Right hindlimb (tissue), 1 donor: ENCODE measurements at places on chromosomes 3 and 15.
A peak's percentile ranks its signal among the peaks of the same experiment; 100 is the strongest.

GRCh38 chr3:53668872-53669271 is 174.5 kb downstream of the CACNA1D start:
- DNase-seq, result no peak

DNA sequence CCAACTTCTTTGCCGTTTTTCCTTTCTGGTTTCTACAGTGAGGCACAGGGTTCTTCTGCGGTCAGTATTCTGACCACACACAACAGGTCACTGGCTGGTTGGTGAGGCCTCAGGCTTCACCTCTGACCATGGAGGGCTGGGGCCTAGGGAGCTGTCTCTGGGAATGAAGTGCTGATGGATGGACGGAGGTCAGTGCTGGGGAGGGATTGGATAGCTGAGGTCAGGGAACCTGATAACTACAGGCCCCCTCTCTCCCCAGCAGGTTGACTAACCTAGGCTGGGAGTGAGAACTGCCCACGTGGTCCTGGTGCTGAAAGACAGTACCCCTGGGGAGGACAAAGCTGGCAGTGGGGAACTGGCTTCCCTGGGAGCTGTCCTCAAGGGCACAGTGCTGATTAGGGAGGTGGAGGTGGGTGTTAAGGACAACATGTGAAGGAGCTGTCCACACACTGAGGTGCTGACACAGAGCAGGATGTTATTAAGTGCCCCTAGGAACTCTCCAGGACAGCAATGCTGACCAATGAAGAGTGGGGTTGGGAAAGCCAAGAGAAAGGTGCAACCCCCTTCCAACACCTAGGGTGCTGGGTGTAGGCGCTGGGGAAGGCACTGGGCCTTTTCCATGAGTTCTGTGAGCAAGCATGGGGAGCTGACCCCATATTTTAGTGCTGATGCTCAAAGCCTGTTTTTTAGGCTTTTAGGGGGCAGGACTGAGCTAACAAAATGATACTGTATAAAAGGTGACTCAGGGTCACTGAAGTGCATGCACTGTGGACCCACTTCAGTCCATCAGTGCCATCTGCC is 45.2 kb downstream of the ATP2B2 start:
- DNase-seq, result peak; percentile 73

- no peak for DNase-seq
Observed at GRCh38 chr15:97747342-97747741, 213.2 kb upstream of the ARRDC4 start.

GRCh38 chr3:175911937-175912336 is 1052.8 kb downstream of the NAALADL2 start:
- no peak for DNase-seq

DNA sequence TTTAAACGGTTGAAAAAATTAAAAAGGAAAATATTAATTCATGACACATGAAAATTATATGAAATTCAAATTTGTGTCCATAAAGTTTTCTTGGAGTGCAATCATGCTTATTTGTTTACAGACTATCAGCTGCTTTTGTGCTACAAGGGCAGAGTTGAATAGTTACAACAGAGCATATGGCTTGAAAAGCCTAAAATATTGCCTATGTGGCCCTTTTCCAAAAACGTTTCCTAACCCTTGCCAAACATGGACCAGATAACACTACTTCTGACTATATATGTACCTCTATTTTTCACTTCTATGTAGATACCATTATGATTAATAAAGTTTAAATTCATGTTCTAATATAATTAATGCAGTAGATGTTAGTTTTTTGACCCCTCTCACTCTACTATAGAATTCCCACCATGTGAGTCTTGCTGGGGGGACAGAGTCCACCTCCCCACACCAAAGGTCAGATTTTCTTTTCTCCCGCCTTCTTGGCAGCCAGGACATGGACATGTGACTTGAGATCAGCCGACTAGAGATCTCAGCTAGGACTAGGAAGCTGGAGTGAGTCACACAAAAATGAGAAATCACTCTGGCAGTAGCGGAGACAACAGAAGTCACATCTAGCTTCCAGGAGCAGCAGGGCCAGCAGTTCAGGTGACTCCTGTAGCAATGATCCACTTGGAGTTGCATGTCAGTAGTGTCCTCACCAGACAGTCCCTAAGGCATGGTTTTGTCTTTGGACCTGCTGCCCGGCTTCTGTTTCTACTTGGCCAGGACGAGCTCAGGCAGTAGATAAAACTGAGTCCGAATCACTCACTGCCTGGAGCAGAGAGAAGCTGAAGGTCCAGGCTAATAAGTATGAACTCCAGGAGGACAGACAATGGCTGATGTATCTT is 22.4 kb downstream of the CIAO2A start:
- no peak for DNase-seq

- DNase-seq, result peak; percentile 37
Observed at GRCh38 chr3:127233371-127233770, 40.4 kb downstream of the PRR23E start.

GRCh38 chr3:125057186-125057850 is 1.5 kb upstream of the HEG1 start:
- DNase-seq, result no peak

GRCh38 chr3:38343797-38344594 is 2.6 kb upstream of the XYLB start:
- DNase-seq, result no peak

DNA sequence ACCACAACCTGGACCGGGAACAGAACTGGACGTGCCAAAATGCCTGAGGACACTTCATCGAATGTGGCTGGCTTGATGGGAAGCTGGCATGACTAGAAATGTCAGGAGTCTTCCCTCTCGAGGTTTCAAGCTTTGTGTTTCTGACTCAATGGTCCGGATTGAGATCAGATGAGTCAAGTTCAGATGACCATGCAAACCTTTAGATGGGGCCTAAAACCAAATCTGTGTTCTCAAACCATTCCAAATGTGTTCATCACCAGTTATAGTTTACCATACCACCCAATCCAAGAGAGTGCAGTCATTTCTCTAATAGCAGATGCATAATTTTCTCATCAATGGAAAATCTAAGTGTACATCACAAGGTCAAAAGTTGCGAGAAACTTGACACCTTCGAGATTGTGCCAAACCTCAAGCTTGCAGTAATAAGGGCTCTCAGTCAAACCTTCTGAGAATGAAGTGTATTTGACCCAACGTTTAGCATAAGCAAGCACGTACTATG is 369.1 kb downstream of the RORA start:
- DNase-seq, result no peak

DNA sequence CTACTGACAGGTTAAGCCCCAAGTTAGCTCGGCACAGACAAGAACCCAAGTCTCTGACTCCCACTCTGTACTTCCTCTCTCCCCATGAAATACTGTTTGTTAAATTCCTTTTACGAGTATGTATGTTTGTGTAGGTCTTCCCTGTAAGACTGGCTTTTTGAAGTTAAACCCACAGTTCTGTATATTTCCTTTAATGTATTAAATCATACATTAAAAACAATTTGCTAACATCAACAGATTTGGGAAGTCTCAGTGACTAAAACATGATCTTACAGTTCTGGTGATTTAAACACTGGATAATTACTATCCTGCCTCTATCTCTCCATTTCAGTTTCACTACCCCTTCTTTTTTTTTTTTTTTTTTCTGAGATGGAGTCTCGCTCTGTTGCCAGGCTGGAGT is 4.4 kb downstream of the CMTM6 start:
- DNase-seq, result no peak

DNA sequence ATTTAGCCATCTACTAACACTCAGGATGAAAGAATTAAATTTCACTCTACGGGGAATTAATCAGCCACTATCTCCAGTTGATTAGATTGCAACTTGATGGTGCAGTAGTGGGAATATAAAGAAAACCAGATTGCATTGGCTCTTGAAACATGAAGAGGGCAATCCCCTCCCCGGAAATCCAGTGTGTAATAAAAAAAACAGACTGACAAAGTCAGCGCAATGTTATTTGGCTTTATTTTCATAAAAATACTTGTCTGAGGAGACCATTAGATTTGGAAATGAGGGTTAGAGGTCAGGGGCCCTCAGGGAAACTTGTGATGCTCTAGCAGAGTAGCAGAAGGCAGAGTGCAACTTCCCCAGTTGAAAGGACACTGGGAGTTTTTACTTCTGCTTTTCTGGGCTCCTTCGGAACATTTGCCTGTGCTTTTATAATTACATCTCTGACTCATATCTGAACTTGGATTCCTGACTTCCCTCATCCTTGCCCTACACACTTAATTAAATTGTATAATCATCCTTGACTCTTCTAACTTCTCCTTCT is 326.8 kb downstream of the TUSC7 start:
- peak; percentile 26 for DNase-seq

GRCh38 chr15:99076555-99077308 is 28.1 kb upstream of the SYNM start:
- peak; percentile 77 for DNase-seq

DNA sequence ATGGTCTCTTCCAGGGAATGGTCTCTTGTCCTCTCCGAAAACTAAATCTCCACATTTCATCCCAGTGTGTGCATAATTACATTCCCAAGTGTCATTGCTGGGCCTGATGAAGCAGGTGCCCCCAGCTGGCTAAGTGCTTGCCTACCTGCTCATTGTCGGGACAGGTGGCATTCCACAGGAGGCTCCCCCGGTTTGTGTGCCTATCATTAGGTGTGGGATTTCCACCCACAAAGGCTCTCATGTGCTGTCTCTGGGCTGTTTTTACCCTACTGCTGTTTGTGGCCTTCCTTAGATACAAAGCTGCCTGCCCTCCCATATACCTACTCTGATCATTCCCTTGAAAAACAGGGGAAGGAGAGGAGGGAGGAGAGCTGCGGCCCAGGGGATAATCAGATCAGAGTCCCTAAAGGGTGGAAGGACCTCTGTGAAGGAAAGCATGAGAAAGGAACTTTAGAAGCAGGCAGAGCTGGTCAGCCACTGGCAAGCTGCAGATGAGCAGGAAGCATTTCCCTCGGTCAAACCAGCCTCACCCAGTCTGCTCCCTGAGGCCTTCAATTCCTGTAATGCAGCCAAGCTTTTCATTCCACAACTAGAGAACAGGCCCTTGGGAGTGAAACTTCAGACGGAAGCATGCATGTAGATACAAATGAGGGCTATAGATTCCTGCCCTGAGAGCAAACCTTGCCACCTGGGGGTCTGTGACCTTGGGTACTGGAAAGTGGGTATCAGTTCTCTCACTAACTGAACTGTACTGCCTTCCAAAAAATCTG is 60.7 kb upstream of the HEG1 start:
- no peak for DNase-seq

DNA sequence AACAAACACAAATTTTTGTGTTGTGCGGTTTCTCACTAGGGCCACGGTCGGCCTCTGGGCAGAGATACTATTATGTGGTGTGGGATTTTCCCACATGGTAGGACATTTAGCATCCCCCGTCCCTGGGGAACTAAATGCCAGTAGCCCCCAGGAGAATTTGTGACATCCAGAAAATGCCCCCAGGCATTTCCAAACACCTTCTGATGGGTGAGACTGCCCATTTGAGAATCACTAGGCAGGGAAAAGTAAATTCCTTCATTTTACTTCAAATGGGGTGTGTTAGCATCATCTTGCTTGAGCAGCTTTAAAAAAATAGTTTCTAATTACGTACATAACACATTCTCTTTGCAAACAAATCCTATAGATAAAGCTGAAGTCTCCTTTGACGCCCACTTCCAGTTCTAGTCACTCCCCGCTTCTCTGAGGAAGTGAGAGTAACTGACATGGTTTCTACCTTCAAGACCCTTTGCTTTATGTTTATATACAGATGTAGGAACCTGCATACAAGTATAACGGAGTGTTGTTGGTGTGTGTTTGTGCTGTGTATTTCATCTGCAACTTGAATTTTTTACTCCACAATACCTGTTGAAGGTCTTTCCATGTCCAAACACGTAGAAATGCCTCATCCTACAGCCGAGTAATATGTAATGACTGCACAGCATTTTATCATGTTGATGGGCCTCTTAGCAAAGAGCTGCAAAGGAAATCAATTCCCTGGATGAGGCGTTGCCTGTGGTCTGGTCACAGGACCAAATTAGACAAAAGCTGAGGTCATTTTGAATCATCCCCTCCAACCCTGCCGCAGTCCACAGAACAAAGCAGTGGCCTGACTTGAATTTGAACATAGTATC is 31.4 kb upstream of the ZBTB38 start:
- DNase-seq, result no peak

- no peak for DNase-seq
Observed at GRCh38 chr3:158703566-158703965, 28.7 kb downstream of the RARRES1 start.

DNA sequence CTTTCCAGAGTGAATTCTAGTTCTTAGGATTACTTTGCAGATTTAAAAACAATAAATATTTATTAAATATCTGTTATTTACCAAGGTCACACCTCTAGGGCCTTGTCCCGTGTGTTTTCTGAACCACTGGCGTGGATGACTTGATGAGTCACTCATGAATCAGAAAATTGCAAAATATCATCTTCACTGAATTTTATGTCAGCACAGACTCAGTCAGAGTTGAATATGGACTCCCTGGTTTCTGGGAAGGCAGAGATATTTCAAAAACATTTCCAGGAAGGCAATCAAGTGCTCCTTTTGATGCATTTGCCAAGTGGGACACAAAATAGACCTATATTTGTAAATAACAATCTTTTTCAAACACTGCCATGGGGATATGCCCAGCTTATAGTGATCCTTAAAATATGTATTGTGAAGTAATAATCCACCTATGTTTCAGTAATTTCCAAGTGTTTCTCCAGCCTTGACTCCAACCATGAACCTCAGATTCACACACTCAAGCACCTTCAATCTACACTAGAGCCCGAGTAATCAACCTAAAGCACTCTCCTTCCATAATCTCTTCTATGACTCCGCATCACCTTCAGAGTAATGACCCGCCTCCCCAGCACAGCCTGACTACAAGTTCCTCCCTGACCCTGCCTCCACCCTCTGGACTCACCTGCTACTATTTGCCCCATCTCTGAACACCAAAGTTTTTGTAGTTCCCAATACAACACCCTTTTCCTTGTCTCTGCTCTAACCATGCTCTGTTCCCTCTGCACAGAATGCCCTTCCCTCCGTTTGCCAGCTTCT is 24.3 kb downstream of the DPH3 start:
- DNase-seq, result no peak

GRCh38 chr15:41501191-41501917 is 7.7 kb downstream of the ITPKA start:
- DNase-seq, result no peak

- DNase-seq, result peak; percentile 66
Observed at GRCh38 chr3:177538048-177538749, 340.9 kb upstream of the TBL1XR1 start.

DNA sequence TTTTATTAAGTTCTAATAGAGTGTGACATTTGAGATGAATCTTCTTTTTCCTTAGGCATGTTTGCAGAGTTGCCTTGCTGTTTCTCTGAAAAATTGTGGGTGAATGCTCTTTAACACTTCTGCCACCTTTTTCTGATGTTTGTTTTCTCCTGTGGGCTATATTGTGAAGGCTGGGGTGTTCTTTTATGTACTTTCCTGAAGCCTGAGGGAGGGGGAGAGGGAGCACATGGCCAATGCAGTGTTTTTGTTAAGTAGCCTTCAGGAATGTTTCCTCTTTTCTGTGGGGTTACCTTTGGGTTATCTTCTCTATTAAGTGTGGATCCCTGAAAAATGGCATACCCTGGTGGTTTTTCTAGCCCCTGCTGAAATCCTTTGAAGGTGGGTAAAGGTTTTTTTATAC is 50.2 kb downstream of the CMC1 start:
- DNase-seq, result no peak

GRCh38 chr3:111506435-111506834 is 35.6 kb upstream of the CD96 start:
- DNase-seq, result no peak

- DNase-seq, result no peak
Observed at GRCh38 chr3:177338697-177339219, 141.5 kb upstream of the TBL1XR1 start.

- DNase-seq, result no peak
Observed at GRCh38 chr15:60858511-60859070, 370.5 kb downstream of the RORA start.
